ENCODE measurements at places on chromosomes 2 and 18. TPM values are rescaled to one million over a fixed set of nuclear protein-coding genes. Genes with fewer than 3 reads are reported as not detected.

GRCh38 chr2:217215877-217216276, 356.0 kb upstream of the TNP1 start:
- DNase-seq, result no peak

POTEE gene
- not detected for total RNA-seq

GRCh38 chr18:50011813-50012435, 183.0 kb downstream of the MYO5B start:
- no peak for DNase-seq

- DNase-seq, result no peak
Observed at GRCh38 chr2:136250131-136250530, 132.2 kb upstream of the CXCR4 start.

DNA sequence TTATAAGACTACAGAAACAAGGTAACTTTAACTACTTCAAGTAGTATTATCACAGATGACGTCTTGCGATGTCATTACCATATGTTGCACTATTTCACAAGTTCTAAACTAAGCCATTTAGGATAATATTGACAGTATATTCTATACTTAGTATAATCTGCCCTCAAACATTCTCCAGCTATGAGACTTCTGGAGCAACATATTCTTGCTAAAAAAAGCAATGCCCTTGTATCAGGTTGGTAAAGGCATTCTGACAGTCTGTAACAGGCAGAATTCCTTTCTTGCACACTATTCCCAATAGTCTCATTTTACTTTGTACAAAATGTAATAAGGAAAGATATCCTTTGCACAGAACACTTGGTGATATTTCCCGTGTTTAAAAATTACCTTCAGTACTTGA, 694.8 kb upstream of the PKDCC start:
- no peak for DNase-seq

DNA sequence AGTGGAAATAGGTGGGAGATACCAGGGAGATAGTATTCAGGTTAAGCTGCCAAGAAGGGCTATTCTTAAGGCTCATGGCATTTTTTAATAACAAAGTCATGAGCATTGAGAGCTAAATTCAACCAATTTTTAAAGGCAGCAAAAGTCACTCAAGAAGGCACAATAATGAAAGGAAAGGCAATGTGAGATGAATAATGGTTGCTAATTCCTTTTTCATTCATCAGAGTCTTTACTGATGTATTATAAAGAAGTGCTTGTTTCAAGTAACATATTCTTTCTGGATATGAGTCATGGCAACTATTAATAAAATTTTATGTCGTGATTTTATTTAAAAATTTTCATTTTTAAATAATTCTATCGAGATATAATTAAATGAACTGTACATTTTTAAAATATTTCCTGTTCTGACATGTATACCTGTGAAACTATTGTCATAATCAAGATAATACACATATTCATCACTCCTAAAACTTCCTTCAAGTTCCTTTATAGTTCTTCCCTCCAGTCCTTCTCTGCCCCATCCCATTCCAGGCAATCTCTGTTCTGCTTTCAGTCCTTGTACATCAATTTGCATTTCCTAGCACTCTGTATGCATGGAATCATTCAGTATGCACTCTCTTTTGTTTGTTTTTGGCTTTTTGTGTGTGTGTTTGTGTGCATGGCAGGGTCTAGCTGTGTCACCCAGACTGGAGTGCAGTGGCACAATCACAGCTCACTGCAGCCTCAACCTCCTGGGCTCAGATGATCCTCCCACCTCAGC, 40.8 kb downstream of the VWC2L start:
- no peak for DNase-seq

DNA sequence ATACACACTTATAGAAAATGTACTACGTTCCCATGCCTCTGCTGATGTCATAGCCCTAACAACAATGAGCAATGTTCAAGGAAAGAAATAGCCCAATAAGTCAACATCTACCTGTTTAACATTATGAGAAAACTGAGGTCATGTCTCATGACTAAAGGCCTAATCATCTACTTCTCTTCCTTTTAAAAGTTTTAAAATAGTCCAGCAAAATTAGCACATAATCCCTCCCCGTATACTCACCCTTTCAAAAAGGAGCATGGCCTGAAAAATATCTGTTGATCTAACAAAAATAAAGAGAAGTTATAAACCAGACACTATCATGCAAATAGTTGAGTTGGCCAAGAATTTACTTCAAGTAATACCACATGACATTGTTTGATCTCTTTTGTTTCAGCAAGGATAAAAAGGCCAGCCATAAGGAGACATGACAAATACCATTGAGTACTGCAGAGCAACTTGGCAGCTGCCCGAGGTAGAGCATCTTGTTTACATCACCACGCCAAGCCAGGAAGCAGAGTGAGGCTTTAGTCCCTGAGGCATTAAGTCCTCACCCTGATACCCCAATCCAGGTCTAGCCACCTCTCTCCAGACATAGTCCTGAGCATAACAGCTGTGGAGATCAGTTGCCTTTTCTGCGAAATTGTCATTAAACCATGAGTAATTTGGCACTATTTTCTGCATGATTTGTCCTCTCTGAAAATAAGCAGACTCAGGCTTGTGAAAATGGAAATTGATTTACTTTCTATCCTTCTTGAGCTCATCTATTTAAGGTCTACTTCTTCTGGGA, 137.4 kb upstream of the ETAA1 start:
- peak; percentile 42 for DNase-seq

DNA sequence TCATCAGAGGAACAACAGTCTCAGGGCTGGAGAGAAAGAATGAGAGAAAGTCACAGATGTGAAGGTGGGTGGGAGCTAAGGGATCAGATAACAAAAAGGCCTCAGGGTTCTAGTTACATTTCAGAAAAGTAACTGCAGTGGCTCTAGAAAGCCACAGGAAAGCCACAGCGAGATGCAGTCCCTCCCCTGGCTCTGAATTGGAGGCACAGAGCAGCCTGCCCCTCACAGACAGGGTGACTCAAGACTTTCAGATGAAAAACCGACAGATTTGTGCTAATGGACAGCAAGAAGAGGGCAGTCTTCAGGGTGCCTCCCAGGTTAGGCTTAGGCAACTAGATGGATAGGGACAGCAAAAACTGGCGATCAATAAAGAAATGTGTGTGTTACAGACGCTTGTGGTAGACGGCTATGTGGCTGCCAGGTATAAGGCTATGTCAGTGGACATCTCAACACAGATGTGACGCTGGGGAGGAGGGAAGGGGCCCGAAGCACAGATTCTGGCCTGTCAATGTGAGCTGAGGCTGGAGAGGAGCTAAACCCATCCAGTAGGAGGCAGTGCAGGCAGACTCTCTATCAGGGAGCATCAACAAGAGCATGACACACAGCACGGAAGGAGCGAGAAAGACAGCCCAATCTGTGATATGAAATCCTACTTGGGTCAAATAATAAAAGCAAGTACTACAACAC, 26.2 kb downstream of the UNC50 start:
- DNase-seq, result no peak

GRCh38 chr18:21672521-21673267, 31.9 kb downstream of the ABHD3 start:
- peak; percentile 60 for DNase-seq

- DNase-seq, result peak; percentile 75
Observed at GRCh38 chr2:224401641-224402342, at the start of gene FAM124B. Gene FAM124B, minus strand, starts transcription at chr2:224402107. Its CDS starts 339 bp downstream, at chr2:224401768.

GPBAR1 gene
- total RNA-seq, result 1.8 TPM

DNA sequence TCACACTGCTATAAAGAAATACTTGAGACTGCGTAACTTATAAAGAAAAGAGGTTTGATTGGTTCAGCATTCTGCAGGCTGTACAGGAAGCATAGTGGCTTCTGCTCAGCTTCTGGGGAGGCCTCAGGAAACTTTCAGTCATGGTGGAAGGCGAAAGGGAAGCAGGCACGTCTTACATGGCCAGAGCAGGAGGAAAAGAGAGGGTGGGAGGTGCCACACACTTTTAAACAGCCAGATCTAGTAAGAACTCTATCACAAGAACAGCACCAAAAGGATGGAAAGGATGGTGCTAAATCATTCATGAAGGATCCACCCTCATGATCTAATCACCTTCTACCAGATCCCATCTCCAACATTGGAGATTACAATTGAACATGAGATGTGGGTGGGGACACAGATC, 145.5 kb upstream of the OSR1 start:
- DNase-seq, result no peak

GRCh38 chr2:71674158-71674851, 220.9 kb downstream of the DYSF start:
- DNase-seq, result no peak

GRCh38 chr2:70826696-70827350, 6.4 kb upstream of the CLEC4F start:
- DNase-seq, result no peak

- DNase-seq, result no peak
Observed at GRCh38 chr2:70448041-70448440, 105.6 kb downstream of the TGFA start.

ZDBF2 gene
- total RNA-seq, result 6.7 TPM

DNA sequence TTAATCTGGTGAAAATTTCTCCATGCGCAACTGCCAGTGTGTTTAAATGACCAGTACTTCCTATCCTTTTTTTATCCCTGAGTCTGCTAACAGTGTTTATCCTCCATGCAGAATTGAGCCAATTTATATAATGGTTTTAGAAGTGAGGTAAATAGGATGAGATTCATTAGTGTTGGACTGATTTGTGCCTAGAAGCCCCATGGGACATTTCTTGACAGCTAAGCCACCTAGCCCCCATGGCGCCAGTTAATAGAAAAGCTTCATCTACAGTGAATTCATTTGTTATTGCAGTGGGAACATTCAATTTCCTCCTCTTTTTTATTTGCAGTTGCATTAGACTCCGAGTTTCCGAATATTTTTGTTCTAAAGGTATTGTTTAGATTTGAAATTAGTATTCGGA, 175.6 kb downstream of the ARL6IP6 start:
- no peak for DNase-seq

SOCS6 gene
- total RNA-seq, result 22.4 TPM

DNA sequence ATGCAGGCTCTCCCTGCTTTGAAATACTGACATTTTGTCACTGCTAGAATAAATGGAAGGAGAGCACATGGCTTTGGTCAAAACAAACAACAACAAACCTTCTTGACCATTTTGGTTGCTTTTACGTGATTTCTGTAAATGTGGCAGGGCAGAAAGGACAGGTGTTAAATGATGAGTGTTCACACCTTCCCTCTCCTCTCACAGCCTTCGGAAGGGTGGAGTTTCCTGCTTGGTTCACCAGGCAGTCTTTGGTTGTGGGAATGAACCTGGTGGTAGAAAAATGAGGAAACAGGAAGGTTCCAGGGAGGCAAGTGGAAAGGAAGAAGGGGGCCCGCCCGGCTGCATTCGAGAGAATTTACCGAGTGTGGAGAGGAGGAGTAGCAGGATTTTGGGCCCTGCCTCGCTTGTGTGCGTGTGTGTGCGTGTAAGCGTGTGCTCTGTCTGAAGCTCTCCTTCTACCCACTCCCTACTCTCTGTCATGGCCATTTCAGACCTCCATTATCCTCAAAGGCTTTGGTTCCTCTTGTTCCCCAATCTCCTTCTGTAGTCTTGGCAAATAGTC, 23.7 kb upstream of the SPP2 start:
- no peak for DNase-seq

CYP27C1 gene
- total RNA-seq, result not detected

GRCh38 chr2:101710471-101711318, 13.2 kb downstream of the MAP4K4 start:
- DNase-seq, result no peak

AAMP gene
- total RNA-seq, result 48.4 TPM

DNA sequence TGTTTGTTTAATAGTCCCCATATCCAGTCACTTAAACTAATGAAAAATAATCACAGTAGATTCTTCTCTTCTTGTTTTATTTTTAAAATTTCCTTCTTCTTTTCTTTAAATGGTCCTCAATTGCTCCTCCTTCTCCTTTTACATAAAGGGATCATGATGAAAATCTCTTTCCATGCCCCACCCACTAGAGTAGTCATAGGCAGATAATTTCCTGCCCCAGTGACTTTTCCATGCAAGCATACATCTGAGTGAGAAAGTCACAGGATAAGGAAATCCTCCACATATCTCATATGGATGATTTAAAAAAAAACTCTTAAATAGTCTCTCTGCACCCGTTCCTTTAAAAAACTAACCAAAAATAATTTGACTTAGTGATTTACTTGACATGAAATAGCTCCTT, 552.3 kb upstream of the SETBP1 start:
- no peak for DNase-seq

- no peak for DNase-seq
Observed at GRCh38 chr2:220154304-220154703, 526.9 kb downstream of the SLC4A3 start.

IL37 gene
- not detected for total RNA-seq

DNA sequence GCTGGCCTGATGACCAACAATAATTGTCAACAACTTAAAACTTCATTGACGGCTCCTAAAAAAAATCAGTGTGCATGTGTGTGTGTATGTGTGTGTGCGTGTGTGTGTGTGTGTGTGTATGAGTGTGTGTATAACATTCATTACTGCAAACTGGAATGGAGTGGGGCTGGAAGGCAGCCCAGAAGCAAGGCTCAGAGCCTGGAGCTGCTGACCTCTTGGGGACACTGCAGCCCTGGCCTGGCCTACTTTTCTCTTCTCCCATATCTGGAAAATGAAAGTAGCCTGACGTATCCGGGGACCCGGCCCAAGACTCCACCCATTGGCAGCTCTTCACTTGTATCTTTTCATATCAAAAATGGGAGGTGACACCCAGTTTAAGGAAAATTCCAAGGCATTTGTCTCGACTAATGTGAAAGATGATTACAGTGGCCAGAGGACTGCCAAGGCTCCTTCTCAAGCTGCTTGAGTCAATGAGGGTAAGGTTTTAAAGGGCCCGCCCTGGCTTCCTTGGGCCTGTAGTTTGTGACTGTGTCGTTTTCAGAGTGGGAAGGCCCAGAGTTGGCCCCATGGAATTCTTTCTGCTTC, 72.4 kb upstream of the IL1R1 start:
- DNase-seq, result peak; percentile 94

DNA sequence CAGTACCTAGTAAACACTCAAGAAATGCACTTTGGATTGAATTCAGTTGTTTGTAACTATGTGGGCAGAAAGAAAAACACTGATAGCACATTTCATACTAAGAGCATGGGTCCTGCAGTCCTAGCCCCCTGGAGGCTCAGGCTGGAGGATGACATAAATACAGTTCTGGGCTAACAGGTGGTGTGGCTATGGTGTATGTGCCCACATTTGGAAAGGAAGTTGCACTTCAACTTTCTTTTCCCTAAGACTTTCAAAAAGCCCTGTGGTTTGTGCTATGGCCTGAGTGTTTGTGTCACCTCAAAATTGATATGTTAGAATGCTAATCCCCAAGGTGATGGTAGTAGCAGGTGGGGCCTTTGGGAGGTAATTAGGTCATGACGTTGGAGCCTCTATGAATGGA, 218.2 kb downstream of the CDCA7 start:
- no peak for DNase-seq

All from Right ventricle myocardium superior (tissue), 1 donor.